ENCODE measurements at places on chromosomes 5 and 9.

DNA sequence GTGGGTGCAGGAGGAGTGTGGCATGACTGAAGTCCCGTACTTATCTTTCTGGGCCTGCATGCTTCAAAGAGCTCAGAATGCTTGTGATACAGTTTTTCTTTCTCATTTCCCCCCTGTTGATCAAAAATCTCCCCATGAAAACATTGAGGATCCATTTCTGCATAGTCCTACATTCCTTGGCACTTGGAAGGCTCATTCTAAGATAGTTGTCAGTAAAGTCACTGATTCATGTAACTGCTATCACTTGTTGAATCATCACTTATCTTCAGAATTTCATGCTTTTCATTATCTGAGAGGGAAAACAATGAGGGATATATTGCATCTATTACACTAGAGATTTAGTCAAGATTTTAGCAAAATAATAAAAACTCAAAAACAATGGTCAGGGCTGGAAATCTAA is 1953.1 kb upstream of the CDH6 start:
- no peak for DNase-seq

DNA sequence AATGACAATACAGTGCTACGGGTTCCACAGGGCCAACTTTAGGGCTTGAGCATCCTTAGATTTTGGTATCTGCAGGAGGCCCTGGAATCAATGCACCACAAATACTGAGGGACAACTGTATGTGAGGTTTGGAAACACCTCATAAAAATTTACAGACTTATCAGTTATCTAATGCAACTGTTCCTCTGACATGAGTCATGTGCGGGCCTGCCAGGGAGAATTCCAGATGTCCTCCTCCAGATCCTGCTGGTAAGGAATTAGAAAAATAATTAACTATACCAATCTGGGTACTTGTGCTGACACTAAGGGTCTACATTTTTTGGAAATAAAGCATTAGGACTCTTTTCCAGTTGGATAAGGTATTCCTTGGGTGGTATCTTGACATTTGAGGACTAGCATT is 333.3 kb downstream of the ARRDC3 start:
- DNase-seq, result peak; percentile 26

GRCh38 chr5:157269761-157270272 is 3.9 kb downstream of the CYFIP2 start:
- no peak for DNase-seq

DNA sequence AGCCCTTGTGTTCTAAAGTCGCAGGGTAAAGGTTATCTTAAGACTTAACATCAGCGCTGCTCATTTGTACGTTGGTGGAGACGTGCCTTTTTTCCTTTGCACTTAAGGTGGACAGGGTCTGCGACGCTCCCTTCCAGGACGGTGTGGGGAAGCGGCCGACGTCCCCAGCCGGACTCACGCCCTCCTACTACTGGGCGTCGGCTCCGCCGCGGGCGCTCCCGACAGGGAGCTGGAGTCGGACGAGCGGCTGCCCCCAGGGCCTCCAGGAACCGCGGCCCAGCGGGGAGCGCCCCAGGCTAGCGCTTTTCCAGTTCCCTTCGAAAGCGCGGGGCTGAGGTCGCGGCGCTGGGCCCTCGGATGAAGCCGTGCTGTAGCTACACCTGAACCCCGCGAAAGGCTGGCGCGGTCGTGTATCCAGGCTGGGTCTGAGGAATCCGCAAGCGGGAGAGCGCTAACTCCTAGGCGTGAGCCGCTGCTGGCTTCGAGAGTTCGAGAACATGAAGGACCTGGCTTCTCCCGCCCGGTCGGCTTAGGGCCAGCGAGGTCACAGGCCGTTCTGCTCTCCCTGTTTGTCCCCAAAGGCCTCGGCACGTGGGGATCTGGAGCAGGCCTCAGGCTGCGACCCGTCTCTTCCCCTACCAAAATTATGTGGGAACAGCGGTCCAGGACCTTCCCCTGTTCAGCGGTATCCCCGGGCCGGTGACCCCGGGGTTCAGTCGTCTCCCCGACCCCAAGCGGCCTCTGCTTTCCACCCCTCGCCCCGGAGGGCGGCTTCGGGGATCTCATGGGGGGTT is 3.8 kb upstream of the DMRT3 start:
- DNase-seq, result no peak

GRCh38 chr5:169300468-169301385 is at the start of gene SLIT3:
Gene SLIT3, minus strand, starts transcription at chr5:169301139. Its CDS starts 430 bp downstream, at chr5:169300709.
- DNase-seq, result peak; percentile 92

DNA sequence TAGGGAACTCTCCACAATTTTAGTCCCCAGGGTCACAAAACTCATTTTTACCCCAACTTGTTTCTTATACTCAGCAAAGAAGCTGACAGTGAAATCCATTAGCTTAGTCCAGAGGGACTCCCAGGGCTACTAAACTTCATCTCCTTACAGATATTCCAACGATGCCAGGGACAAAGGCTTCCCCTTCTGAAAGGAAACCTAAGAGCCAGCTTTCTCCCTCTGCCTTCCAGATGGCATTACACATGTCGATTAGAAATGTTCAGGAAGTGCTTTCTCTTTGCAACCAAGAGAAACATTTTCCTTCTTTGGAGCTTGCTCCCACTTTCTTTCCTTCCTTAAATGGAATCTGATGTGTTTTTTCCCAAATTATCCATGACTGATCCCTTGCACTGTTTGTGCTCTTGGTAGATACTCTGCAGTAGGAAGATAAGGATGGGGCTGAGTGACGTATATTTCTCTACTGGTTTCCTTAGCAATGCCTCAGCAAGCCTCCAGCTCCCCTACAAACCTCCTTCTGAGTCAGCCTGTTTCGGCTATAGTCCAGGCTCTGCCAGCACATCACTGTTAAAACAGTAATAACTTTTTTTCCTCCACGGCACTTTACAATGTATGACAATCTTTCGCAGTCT is 43.0 kb upstream of the HTR4 start:
- DNase-seq, result peak; percentile 42

DNA sequence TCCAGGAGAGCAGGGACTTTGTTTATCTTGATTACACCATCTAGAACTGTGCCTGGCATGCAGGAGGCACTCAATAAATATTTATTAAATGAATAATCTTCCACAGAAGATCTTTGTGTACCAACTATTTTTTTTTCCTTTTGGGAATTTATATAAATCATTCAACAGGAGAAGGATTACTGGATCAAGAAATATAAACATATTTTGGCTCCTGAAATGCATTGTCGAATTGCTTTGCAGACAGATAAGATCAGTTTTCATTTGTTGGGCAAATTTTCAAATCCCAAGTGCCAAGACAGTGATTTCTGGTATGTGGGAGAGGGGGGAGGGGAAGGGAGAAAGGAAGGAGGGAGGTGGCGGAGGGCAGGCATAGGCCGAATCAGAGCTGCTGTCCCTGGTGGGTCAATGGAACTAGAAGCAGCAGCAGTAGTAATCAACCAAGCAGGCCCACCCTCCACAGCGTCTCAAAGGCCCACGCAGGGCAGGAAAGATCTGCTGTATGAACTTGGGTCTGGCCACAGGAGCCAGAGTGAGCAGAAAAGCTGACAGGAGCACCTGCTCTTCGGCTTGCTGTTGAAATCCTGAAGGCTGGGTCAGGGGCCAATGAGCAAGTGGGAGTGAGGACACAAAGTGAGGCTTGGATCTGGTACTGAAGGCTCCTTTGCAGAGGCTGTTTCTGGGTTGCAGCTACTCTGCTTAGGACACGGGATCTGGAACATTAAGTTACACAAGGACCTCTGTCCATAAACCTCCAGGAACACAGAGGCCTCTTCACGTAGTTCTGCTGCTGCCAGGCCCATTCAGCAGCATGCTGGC is 15.8 kb upstream of the TRAF1 start:
- peak; percentile 50 for DNase-seq

DNA sequence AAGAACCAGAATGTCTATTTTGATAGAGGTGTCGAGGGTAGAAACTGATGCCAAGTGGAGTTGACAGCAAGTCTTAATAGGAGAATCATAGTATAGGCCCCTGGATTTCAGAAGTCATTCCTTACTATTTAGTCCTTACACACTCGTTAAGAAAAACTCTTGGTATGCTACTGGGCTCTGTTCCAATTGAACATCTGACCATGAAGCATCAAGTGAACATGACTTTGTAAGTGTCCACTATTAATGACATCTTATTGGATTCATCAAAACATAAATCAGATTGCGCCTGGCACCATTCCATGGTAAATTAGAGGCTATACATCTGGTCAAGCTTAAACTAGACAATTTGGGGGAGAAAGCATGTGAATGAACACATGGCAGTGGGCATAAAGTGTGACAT is 1056.5 kb upstream of the EDIL3 start:
- DNase-seq, result no peak

- DNase-seq, result peak; percentile 46
Measured at GRCh38 chr9:134163371-134164196, 780 bp downstream of the RNU6ATAC start.

DNA sequence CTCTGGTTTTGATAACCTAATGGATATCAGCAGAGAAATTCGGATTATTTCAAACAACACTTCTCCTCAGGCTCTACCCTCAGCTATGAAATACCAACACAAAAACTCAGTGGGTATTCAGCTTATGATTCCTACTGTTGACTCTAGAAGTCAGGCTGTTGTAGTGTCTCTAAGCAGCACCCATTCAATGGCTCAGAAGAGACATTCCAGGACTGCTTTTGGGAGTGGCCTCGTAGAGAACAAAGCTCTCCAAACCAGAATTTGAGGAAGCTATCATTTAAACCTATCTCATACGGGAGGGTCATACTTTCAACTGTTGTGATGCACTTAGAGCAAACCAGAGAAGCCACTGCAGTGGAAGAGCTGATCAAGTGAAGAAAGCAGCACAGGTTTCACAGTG is 34.1 kb downstream of the ETF1 start:
- DNase-seq, result peak; percentile 76

DNA sequence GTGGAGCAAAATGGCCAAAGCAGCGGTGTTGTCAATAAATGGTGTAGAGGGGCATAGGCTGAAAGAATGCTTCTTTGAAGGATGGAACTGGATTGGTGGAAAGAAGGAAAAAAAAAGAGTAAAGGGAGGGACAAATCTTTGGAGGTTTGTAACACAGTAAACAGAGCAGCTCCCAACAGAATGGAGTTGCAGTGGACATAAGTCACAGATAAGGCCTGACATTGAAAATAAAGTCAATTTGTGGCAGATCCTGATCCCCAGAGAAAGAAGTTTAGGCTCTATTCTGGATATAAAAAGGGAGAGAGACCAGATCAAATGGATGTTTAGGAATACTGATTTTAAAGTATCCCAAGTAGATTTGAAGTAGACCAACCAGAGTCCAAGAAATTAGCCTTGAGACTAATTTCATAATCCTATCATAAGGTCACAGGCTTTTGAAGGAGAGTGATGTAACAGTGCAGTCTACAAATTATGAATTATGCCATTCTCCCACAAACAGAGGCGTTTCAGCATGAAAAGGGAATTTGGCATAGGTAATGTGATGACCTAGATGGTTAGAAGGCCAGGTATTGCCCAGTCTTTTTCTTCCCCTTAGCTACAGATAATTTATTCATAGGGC is 8.9 kb downstream of the ALDH1A1 start:
- no peak for DNase-seq

DNA sequence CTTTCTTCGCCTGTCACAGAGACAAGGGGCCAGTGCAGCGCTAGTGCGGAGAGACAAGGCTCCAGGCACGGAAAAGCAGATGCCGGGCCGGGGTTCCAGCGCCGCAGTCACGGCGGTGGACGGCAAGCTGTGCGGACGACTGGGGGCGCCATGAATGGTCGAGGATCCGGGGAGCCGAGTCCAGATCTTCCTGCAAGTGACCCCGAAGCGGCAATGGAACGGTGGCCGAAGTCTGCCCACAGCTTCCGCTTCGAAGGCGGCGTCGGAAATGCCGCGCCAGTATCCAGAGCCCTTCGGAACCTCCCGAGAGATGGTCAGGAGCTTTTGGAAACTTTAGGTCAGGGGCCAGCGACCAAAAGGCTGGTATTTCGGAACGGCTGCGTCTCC is 601 bp upstream of the FAF2 start:
- no peak for DNase-seq

DNA sequence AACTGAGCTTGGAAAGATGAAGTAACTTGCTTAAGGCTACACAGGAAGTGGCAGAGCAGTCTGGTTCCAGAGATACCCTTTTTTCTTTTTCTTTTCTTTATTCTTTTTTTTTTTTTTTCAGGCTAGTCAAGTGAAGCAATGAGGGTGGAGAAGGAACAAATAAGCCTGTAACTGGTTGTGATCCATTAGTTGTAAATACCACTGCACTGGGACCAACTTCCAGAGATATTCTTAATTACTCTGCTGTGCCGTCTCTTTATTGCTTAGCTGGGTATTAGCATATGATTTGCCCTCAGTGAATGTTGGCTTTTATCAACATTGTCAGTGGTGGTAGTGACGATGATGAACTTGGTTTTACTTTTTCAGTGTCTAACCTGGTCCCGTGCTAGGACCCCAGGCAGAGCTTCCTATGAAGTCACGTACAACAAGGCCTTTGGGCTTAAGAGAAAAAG is 26.7 kb downstream of the LNPEP start:
- no peak for DNase-seq

GRCh38 chr9:113794721-113795120 is 81.4 kb upstream of the ZNF618 start:
- no peak for DNase-seq

DNA sequence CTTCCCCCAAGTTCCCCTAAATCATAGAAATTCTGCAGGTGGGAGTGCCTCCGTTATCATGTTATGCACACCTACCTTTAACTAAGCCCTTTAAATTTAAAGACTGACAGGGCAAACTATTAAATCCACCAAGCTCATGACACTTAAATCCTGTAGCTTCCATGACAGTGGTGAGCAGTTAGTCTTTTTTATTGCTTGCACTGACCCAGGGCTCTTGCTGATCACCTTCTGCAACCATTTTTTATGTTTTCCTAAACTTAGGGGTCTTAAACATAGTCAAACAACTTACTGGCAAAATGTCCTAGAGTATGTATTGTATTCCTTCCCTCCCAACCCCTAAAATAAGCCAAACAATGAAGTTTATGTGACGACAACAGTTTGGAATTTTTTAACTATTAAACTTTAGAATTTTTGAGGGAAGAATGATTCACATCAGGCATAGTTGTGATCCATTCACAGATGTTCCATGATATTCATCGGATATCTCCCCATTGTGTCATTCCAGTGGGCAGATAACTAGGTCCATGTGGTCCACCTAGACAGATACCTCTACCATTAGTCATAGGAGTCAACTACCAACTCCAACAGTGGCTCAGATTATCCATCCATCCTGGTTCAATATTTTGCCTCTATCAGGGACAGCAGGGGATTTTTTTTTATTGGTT is 283.1 kb downstream of the ADAMTS6 start:
- DNase-seq, result peak; percentile 99
